Activated CD4-positive, alpha-beta T cell treated with anti-CD3 and anti-CD28 coated beads, Interleukin-2, amount 10 ng/mL, durations not matched to agents 24 days and 14 days (primary cell): ENCODE measurements at places on chromosomes 3 and 15. TPM values are rescaled to one million over a fixed set of nuclear protein-coding genes. Genes with fewer than 3 reads are reported as not detected.
A peak's percentile ranks its signal among the peaks of the same experiment; 100 is the strongest.

DNA sequence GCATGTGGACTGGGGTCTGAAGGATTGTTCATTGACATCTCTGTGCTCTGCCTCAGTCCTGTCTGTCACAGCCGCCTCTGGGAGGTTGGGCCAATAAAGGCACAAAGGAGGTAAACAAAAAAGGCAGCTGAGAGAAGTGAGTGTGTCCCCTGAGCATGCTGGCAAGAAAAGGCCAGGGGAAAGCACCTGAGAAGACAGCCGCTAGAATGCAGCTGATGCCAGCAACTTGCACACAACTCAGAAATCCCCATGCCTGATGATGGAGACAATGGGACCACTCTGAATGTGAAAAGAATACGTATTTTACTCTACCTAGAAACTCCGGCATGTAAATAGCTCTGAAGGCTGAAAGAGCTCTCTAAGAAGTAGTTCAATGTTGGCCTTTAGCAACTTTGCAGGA, 118.7 kb downstream of the KCNH8 start:
- DNase-seq: no peak

- no peak for DNase-seq
These were observed 115.6 kb downstream of the GREM1 start for GRCh38 chr15:32833379-32833821.

DNA sequence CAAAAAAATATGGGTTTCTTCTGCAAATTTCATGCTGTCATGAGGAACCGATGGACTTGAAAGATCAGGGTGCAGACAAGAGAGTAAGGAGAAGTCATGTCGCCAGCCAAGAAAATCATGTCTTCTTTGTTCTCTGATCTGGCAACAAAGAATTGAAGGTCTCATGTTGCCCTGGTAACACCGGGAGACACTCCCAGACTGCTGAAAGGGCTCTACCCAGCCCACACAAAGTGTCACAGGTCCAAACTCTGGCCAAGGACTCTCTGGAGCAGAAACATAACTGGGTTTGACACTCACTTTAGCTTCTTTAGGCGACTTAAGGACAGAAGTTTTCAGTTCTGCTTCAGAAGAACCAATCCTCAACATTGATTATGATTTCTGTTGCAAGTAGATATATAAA, 42.9 kb downstream of the SIDT1 start:
- DNase-seq: no peak

- no peak for DNase-seq
These were observed 125.3 kb upstream of the BCL6 start for GRCh38 chr3:187870360-187871203.

DNA sequence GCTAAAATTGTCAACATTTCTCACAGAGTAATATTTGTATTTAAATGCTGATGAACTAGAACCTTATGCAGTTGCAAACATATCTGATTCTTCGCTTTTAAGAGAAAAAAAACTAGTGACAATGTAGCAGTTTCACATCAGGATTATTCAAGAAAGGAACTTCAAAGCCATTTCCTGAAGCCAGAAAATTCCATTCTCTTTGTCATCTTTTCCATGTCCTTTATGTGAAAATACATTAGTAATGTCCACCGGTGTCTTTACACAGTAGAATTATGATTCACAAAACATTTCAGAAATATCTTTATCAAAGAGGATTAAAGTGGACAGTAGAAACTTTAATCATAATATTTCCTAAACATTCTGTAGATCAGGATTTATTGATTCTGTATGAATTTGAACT, 12.7 kb upstream of the LXN start:
- no peak for DNase-seq

- DNase-seq: no peak
These were observed 497.8 kb downstream of the NAALADL2 start for GRCh38 chr3:175356899-175357324.

GRCh38 chr3:45026038-45026437, at the start of gene CLEC3B:
Gene CLEC3B (plus strand): TSS chr3:45026303. CDS start chr3:45026363, 60 bp downstream.
- no peak for DNase-seq

DNA sequence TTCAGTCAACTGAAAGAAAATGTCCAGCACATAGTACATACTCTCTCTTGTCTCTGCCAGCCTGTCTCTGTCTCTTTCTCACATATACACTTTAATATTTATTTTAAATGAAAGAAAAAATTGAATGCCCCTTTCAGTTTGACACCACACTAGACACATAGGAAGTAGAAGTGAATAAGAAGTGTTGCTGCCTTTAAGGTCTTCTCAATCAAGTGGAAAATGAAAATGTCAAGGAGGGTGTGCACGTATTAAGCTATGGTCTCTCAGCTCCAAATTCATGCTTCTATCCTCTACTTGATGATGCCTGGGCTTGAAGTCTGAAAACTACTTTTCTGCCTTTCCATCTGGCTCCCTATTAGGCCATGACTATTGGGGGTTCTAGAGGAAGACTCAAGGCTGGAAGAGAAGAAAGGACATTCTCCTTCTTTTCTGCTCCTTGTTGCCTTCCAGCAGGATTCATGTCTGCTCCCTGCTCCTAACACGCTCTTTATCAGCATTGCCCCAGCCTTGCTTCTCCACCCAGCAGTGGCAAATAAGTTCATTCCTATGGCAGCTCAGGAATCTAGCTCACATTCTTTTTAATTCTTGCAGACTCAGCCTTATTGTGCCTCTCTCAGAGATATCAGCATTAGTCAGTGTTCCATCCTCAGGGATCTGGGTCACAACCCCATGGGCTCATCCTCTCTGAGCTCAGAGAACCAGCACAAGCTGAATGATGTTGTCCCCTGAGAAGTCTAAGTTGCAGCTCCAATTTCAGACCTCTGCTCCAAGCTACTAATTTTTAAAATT, 609.1 kb upstream of the GRM7 start:
- DNase-seq: no peak

DNA sequence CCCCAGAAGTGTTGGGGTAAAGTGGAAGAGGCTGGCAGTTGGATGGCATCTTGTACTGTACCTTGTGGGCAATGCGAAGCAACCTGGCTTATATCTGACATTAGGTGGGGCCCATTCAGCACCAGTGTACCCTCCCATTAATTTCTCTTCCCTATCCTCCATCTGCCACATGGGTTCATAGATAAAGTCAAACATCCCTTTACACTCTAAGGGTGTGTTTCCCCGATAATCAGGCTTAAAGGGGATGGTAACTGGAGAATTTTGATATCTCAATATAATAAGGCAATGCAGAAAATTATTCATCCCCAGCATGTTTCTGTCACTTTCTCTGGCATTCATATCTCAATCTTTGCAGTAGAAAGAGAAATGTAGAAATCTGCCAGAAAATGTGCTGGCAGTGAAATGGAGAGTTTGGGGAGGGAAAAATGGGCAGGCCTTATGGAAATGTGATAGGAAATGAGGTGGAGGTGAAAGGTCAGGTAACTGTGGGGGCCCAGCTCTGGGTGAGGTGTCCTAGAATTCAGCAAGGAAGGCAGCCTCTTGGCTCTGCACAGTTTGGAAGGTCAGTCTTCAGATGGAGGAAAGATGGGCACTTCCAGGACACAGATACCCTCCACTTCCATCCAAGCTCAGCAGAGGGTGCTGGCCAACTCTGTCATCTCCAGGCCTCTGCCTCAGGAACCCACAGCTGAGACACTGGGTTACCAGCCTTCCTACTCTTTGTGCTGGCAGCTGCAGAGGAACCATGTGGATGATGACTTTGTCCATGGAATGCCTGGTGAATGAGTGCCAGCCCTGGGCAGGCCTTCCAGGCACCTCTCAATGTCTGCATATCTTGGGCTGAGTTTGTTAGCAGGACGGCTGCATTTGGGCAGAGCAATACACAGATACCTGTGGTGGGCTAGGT, 325.9 kb upstream of the CTDSPL start:
- no peak for DNase-seq

DNA sequence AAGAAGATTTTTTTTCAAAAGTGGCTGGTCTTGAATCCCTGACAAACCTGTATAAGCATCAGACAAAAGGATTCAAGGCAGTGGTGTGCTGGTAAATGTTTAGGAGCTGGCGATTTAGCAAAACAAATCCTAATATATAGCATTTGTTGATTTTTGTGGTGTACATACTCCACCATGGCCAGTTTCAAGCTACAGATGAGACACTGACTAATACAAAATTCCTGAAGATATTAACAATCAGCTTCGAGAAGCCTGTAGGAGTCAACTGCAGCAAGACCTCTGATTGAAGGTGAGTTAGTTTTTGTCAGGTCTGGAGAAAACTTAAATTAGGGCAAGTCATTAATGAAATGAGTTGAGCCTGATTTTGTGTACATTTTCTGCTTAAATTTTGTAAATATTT, 6.7 kb downstream of the STRIT1 start:
- DNase-seq: no peak

- DNase-seq: no peak
These were observed 55.5 kb upstream of the RASGRP1 start for GRCh38 chr15:38620098-38620497.

GRCh38 chr3:148923592-148923991, 58.5 kb downstream of the CPA3 start:
- DNase-seq: no peak

DNA sequence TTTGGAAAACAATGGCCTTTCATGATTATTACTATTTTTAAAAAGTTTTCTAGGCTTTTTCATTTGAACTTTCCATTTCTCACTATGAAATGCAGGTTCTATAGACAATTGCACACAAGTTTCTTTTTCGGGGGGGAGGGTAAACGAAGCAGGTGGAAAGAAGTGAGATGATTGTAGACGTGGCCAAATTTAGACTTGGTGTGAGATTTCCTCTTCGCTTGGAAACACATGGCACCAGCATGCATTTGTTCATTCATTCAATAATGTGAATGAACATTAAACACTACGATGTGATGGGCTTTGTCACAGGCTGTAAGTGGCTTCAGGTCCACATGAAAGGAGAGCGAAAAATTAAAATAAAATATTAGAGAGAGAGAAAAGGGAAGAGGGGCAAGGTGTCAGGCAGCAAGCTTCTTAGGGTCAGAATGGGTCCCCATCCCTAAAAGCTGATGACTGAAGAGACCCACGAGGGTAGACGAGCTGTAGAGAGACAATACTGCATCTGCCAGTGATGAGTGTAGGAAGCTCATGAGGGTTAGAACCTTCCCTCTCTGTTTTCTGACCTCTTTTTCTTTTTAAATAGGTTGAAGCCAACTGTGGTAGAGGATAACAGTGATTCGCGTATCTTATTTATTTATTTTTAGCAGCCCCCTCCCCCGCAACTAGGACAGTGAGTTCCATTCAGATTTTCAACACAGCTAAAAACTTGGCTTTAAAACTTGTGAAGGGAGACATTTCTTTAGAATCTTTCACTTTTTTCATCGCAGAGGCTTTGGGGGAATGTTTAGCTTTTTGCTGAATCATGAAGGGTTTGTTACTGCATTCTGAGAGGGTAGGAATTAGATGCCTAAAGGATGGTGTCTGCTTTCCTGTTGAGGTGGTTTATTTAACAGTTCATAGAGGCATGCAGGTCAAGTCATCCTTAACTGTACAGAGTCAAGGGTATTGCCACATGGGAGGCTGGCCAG, 36.2 kb downstream of the GAP43 start:
- DNase-seq: peak; percentile 54

DNA sequence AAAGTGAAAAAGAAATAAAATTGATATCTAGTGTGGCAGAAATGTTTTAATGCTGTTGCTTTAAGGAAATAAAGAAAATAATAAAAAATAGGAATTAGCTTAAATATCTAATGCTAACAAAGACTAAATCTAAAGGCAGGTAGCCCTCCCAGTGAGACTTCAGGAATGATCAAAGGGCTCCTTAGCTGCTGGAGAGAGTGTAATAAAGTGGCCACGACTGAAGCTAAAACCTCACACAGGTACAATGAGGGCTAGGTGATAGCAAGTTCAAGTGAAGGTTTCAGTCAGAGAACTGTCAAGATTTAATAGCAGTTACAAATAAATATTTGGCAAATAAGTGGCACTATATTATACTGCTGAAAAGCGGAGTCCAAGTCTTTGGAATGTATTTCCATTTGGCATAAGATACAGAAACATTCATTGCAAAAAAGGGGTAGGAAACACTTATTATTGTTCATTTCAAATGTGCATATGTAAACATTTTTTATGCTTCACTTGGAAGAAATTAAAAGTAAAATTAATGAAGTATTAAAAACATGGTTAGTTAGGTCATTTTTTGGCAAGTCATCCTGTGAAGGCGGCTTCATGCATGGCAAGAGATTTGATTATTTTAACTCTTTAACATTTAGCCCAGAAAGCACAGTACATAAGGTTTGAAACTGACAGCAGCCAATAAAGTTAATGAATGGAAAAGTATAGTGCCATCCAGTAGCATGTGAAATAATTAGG, 168.2 kb downstream of the ECT2 start:
- no peak for DNase-seq

- DNase-seq: no peak
These were observed 17.4 kb upstream of the SECISBP2L start for GRCh38 chr15:49063402-49064280.

DNA sequence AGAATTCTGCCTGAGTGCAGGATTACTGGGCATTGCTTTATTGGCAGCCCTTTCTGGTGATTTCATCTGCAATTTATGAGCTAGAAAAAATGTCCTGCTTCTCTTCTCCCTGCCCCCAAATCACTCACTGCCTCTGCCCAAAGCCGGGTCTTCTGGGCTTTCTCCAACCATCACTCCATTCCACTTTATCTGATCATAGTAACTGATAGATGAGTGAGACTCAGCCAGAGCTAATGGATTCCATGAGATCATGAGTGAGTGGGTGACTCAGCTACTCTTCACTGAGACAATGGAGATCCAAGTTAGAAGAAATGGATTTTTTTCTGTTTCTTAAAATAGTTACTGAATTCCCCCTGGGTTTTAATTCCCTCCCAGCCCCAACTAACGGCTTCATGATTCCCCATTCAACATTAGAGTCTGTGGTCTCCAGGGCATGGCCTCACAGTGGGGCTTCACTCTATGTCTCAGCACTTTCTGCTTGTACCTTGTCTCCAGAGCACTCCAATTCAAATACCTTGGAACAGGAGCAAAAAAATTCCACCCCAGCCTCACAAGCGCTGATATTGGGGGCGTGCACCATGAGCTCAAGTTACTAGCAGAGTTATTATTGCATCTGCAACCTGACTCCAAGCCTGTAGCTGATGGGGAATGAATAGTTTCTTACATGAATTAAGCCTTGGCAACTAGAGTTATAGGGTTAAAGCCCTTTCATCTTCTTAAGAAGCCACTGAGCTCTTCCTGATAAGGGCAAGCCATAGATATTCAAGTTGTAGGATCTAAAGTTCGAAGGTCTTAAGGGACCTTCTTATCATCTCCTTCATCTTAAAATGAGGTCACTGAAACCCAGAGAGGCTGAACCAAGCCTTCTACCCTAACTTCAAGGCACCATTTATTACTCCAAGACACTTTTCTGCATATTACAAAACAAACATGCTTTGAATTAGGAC, 85.9 kb downstream of the AGBL1 start:
- DNase-seq: no peak

- DNase-seq: no peak
These were observed 266.2 kb downstream of the LSAMP start for GRCh38 chr3:116179091-116179490.

The C3orf22 gene
- total RNA-seq: not detected in 2 replicates

The ERC2 gene
- total RNA-seq: 0.19 TPM in 1 of 2 replicates, not detected in the other

The LTK gene
- not detected in 2 replicates for total RNA-seq

The ACTRT3 gene
- 0.85 and 1.1 TPM in 2 replicates for total RNA-seq

The PLCH1 gene
- 0.38 TPM in 1 of 2 replicates, not detected in the other for total RNA-seq

The ABHD5 gene
- total RNA-seq: 19.0 and 19.5 TPM in 2 replicates

The SNTN gene
- not detected in 2 replicates for total RNA-seq

The STRA6 gene
- not detected in 2 replicates for total RNA-seq

The SACM1L gene
- total RNA-seq: 88.0 and 91.7 TPM in 2 replicates
